ENCODE measurements at places on chromosomes 7 and 10.
A peak's percentile ranks its signal among the peaks of the same experiment; 100 is the strongest.

GRCh38 chr7:105502173-105502572 is 19.9 kb downstream of the PUS7 start:
- DNase-seq: no peak

- DNase-seq: no peak
Measured at GRCh38 chr7:15652776-15653290, 33.6 kb downstream of the MEOX2 start.

GRCh38 chr7:84720456-84721097 is 466.3 kb downstream of the SEMA3D start:
- DNase-seq: no peak

GRCh38 chr7:130242198-130243014 is 24.3 kb upstream of the CPA2 start:
- DNase-seq: peak; percentile 67

DNA sequence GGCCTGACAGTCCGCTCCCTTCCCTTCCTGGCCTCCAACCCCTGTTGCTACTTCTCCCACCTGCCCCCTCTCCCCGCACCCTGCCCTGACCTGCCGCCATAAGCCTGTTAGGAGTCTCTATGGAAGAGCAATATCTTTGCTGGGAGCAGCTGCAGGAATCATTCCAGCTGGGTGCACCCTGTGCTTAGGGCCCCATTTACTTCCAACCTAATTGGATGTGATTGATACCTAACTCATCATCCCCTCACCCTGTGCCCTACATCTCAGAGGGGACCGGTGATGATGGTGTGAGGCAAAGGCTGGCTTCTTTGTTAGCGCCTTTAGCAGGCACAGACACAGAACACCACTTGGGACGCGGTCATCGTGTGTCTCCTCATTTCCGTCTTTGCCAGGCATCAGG is 80.0 kb upstream of the FAM180A start:
- DNase-seq: no peak
